ENCODE measurements at places on chromosomes 4 and X.

DNA sequence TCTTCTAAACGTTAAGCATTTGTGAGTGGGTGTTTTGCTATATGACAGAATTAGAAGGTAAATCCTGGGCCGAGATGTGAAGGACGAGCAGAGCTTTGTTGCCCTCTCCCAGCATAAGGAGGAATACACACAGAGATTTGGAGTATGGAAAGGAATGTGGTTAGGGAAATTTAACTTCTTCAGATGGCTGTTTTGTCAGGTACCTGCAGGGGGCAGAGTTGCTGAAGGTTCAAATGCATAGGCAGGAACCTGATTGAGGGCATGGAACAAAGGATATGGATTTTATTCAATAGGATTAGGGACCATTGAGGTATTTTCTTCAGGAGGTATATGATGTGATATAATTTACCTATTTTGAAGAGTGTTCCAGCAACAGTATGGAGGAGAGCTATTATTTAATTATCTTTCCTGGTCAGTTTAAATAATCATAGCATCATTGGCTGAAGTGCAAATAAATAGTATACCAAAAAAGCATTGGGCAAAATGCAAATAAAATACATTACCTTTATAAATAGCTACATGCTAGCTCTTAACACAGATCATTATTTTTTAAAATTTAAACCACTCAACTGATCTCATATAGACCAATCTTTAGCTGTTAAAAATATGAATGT lies 143.6 kb downstream of the SLIT2 start:
- DNase-seq: no peak

DNA sequence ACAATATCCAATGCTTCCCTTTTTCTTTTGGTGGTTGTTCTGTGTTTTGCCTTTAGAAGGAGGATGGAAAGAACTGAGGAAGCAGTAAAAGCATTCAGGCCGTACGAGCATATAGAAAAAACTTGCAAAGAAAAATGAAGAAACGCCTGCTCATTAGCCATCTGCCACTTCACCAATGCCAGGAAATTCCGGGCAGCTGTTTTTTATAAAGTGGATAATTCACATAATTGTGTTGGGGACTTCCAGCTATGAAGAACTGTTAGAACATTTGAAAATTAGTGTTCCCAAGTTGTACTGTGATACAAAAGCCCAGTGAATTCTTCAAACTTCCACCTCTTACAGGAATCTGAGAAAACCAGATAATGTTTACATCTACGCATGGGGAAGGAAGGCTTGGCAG lies 11.7 kb downstream of the RELL1 start:
- no peak for DNase-seq

- no peak for DNase-seq
These were observed 914.2 kb upstream of the LCORL start for GRCh38 chr4:18935659-18936345.

GRCh38 chr4:67687636-67688035 lies 13.3 kb downstream of the UBA6 start:
- no peak for DNase-seq

GRCh38 chrX:50469206-50469605 lies 1.4 kb downstream of the DGKK start:
- DNase-seq: no peak

DNA sequence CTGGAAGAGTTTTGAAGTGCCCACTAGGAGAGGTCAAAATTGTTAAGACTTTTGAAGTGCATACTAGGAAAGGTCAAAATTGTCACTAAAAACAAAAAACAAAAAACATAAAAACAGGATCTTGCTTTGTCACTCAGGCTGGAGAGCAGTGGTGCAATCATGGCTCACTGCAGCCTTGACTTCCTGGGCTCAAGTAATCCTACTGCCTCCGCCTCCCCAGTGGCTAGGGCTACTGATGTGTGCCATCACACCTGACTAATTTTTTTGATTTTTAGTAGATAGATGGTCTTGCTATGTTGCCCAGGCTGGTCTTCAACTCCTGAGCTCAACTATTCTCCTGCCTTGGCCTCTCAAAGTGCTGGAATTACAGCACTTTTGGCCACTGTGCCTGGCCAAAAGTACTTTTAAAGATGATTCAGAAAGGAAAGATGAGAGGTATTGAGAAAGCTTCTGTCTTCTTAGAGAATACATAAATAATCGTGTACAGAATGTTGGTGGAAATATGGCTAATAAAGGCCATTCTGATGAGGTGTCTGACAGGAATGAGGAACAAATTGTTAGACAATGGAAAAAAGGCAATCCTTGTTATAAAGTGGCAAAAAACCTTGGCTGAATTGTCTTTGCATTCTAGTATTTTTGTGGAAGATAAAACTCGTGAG lies 43.3 kb upstream of the STX18 start:
- DNase-seq: no peak

DNA sequence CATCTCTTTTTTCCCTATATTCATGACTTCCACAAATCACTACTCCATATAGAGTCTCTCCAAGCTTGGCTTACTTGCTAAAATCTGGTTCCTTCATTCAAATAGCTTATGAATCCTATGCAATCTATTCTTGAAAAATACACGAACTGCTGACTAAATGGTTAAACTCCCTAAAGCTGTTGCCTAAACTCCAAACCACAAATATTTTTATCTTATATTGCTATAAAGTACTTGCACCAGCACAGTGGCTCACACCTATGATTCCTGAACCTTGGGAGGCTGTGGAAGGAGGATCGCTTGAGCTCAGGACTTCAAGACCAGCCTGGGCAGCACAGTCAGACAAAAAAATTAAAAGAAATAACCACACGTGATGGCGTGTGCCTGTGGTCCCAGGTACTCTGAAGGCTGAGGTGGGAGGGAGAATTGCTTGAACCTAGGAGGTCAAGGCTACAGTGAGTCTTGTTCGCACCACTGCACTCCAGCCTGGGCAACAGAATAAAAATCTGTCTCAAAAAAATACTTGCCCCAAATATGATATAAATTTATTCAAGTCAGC lies 2.2 kb downstream of the FBXO8 start:
- DNase-seq: no peak

DNA sequence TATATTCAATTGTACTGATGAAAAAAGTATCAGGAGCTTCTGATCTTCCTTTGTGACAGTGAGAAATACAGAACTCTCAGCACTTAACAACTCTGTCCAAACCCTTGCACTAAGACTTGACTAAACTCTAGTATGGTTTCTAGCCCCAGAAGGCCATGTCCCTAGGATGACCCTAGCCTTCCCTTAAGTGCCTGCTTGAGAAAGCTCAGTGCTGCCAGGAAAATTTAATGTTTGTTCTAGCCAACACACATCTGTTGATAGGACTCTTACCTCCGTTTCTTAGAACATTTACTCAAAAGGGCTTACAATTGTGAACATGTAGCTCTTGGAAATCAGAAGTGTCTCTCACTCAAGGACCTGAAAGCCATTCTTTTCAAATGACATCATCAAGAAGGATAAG lies 1055.2 kb upstream of the FTHL17 start:
- DNase-seq: no peak

GRCh38 chr4:158129694-158130093 lies 43.1 kb downstream of the GASK1B start:
- DNase-seq: no peak

All from T-helper 9 cell (primary cell).